ENCODE measurements at places on chromosomes 2 and 18.

- no peak for DNase-seq
These were observed 539.0 kb upstream of the TNP1 start for GRCh38 chr2:217398860-217399259.

- DNase-seq, result no peak
These were observed 914 bp downstream of the STEAP3 start for GRCh38 chr2:119224391-119225104.

DNA sequence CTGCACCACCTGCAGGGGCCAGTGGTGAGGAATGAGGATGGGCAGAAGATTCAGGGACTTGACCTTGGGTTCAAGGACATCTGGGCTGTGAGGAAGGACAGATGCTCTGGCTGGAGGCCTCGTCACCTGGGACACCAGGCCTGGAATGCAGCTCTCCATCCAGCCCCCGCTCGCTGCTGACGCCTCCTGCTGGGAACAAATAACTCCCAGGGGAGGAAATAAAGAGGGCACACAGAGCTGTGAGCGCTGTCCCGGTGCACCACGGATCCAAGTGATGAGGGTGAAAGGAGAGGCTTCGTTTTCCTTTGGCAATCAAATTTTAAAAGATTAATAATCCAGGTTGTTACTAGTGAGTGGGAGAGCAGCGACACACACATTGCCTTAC, 368.0 kb upstream of the MYT1L start:
- DNase-seq, result no peak

GRCh38 chr18:42392416-42392815, 437.4 kb downstream of the PIK3C3 start:
- no peak for DNase-seq

GRCh38 chr2:189150033-189150432, 29.5 kb downstream of the COL5A2 start:
- peak; percentile 61 for DNase-seq

DNA sequence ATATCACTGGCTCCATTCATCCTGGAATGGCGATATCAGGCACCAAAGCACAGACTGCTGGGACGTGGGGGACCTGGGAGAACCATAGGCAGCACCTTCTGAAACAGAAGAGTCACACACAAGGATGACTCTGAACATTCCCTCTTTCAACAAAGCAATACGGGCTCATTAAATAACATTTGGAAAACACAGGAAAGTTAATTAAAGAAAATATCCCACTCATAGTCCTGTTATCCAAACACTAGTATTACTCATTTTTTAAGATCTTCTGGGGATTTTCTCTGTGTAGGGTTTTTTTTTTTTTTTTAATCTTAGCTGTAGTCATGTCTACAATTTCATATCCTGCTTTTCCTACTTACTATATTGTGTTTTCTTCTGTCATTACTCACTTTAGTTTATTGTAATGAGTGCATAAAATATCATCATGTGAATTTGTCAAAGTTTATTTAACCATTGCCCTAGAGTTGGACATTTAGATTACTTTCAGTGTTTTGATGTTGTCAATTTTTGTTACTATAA, 70.0 kb upstream of the SP3 start:
- DNase-seq, result peak; percentile 42
